ENCODE measurements at places on chromosomes 2 and 18.

GRCh38 chr18:24985586-24985985 is 366.4 kb downstream of the ZNF521 start:
- no peak for DNase-seq

GRCh38 chr2:42792583-42793333 is at the start of gene HAAO:
HAAO (minus strand) TSS chr2:42792583; CDS start chr2:42792536, 47 bp downstream.
- DNase-seq = no peak

DNA sequence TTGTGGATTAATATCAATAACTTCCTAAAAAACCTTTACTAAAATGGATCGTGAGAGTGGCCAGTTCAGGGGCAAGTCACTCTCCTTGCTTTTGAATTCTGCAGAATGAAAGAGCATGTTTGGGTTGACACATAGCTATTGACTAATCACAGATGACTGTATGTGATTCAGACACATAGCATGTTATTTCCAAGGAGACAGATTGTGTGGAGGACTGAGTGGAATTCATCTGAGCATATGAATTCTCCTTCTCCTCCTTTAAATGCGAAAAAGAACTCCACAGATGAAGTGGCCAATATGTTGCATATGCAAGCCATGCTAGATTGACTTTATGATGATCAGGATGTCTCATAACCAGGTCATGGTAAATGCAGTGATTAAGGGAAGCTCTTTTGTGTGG is 249.4 kb upstream of the FAM98A start:
- DNase-seq = no peak

DNA sequence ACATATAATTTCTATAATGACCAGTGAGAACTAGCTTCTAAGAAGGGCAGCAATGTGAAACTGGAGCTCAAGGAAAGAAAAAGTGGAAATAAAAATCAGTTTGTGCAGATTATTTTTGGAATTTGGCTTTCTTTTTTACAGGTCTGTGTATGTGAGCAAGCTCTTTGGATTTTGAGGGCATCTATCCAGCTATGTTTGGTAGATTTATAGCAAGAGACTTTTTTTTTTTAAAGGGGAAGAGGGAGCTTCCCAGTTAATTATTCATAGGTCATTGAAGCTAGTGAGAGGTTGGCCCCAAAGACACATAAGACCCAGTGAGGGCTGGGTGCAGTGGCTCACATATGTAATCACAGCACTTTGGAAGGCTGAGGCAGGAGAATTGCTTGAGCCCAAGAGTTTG is 24.0 kb upstream of the COLEC12 start:
- DNase-seq = no peak

GRCh38 chr2:24104906-24105305 is 18.2 kb downstream of the PFN4 start:
- no peak for DNase-seq

GRCh38 chr2:175887776-175888175 is 114.3 kb downstream of the LNPK start:
- DNase-seq = no peak

DNA sequence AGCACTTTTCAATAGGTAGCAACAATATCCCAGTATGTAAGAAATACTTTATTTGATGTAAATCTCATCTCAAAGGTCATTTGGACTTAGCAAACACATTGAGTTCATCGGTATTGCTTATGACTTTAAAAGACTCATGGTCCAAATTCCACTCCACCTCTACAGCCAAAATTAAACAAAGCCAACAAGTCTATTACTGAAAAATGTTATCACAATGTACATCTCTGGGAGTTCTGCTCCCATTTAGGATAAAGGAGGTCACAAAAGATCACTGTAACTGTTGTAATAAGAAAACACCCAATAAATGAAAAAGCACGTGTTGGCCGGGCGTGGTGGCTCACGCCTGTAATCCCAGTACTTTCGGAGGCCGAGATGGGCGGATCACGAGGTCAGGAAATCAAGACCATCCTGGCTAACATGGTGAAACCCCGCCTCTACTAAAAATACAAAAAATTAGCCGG is 50.0 kb downstream of the ESCO1 start:
- DNase-seq = no peak

DNA sequence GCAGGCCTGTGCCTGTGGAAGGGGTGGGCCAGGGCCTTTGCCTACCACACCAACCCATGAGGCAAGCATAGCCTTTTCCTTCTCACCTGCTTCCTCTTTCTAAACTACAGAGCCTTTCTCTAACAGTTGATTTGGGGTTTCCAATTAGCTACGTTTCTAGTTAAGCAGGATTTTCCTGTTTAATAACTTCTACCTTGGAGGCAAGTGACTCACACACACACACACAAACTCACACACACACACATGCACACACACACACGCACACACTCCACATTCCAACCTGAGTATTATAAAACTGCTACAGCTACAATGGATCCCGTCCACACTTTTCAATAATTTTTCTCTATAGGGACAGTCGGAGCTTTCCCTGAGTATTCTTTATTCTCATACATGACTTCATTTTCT is 84.9 kb downstream of the SOX11 start:
- DNase-seq = no peak

- DNase-seq = no peak
These were observed 566.4 kb upstream of the ID2 start for GRCh38 chr2:8115456-8115855.

DNA sequence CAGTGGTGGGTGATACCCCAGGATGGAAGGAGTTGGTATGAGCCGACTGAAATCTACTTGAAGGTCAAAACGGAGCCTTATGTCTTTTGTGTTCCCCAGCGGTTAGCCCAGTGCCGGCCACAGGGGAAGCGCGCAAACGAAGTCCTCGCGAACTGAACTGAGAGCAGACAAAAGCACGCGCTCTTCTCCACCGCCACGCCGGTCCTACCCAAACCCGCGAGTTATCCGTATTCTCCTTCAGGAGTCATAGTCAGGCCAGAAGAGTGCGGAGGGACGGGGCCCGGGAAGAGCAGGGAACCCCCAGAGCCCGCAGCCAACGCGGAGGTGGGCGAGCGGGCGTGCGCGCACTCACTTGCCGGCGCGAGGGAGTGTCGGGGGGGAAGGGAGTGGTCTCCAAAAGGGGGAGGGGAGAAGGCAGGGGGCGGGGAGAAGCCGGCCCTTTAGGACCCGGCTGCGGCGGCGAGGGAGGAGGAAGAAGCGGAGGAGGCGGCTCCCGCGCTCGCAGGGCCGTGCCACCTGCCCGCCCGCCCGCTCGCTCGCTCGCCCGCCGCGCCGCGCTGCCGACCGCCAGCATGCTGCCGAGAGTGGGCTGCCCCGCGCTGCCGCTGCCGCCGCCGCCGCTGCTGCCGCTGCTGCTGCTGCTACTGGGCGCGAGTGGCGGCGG is at the start of gene IGFBP2:
TSS of gene IGFBP2 (plus strand) at position 469 of the 664 bp plus-strand sequence. CDS start at position 573, 104 bp downstream.
- no peak for DNase-seq

DNA sequence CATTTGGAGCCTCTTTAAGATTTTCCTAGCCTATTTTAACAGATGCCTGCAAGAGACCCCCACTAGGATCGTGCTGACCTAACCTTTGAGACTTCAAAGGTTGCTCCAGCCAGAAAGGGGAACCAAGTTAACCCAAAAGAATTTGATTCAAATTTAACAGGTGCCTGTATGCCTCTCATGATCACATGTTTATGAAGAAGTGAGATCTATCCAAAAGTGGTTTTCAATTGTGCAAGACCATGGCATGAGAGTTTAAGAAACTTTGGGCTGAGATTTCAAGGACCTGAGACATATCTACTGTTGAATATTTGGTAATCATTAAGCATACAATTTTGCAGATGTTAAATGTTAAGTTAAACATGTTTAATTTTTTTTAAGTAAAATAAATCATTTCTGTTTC is 1.3 kb upstream of the RSAD2 start:
- DNase-seq = no peak

DNA sequence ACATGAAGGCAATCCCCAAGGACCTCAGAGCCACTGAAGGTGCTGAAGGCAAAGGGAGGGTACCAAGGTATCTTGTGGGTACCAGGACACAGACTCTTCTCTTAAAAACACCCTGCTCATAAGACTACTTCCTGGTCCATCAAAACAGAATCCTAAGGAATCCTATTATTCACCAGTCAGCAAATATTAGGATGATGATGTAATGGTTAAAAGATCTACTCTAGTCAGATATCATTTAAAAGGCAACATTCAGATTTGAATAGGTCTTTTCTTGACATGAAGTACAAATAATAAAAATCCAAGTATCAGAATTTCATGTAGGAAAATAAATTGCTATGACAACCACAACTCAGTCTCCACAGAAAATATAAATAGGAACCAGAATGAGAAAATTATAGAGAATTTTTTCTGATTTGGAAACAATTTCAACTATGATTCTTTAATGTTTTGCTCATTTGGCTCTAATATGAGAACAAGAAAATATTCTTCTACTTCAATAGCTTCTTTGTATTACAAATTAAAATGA is 77.8 kb upstream of the ZNF397 start:
- no peak for DNase-seq

DNA sequence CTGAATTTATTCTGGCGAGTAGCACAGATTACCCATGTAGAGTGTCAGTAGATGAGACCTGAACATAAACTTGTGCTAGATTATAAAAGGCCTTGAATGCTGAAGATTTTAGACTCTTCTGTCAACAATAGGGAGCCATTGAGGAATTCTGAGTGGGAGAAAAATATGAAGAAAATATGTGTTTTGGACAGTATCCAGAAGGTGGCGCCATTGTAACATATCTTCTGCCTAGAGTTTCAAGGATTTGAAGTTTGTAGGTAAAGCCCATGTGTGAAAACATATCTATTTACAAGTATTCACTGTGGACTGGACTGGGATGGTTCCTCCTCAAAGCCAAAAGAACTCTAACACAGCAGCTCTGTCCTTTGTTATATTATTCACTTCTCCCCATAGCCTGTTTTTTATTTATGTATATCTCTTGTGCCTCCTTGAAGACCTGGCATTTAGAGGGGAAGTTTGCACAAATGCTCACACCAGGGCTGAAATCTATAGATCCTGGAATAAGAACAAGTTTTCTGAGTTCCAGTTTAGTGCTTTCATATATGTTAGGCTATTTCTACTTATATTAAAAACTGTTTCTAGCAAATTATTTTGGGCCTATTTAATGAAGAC is 124.9 kb downstream of the RDH14 start:
- DNase-seq = no peak

- no peak for DNase-seq
These were observed 339.8 kb downstream of the CDH19 start for GRCh38 chr18:66264130-66264529.

- no peak for DNase-seq
These were observed 287.9 kb upstream of the HNMT start for GRCh38 chr2:137676346-137676745.

- DNase-seq = no peak
These were observed 218.2 kb downstream of the ZBTB7C start for GRCh38 chr18:48190994-48191393.

DNA sequence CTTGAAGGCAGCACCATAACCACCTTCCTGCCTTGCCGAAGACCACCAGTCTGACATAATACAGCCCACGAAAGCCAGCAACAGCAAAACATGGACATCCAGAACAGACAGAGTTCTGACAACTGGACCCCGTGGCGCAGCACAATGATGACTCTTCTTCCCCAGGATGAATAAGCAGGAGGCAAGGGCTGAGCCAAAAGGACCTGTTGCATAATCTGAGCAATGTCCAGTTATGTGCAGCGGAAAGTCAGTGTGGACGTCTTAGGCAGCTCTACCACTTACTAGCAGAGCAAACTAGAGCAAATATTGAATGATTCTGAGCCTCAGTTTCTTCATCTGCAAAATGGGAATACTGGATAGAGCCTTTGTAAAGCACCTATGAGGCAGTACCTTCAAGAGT is 225.1 kb downstream of the ZBTB7C start:
- DNase-seq = no peak

DNA sequence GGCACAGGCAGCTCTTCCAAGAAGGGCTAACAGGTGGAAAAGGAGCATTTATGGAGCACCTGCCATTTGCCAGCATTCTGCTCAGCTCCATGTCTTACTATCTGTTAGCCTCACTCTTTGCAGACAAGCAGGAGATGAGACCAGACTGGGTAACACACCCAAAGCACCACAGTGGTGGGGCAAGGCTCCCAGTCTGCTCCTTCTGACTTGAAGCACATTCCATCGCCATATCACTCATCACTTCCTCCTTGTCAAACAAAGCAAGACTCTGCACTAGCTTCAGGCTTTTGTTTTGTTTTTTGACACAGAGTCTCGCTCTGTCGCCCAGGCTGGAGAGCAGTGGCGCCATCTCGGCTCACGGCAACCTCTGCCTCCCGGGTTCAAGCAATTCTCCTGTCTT is 182.8 kb downstream of the MGAT5 start:
- no peak for DNase-seq

GRCh38 chr2:237294460-237294859 is 119.5 kb downstream of the COL6A3 start:
- no peak for DNase-seq

GRCh38 chr2:26652361-26653041 is 11.3 kb upstream of the CIB4 start:
- no peak for DNase-seq

GRCh38 chr18:32595832-32596231 is 125.2 kb upstream of the GAREM1 start:
- DNase-seq = no peak

- no peak for DNase-seq
These were observed 179.0 kb upstream of the HAAO start for GRCh38 chr2:42971381-42971780.

- no peak for DNase-seq
These were observed 59.5 kb upstream of the YWHAQ start for GRCh38 chr2:9690252-9690651.

DNA sequence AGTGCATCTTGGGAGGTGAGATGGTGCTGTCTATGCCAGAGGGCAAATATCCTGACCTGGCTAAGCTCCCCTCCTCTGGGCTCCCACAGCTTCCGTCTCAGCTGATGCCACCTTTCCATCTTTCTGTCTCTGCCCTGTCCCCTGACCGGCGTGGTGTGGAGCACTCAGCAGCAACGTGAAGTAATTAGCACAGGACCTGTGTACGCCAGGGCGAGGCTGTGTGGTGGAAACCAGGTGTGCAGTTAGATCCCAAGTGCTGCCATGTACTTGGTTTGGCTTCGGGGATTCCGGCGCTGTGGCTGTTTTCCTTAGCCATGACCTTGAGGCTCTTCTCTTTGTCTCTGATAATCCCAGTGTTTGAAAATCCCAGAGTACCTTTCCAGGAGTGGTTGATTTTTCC is 36.5 kb downstream of the COA5 start:
- no peak for DNase-seq

GRCh38 chr18:11955239-11956029 is 25.9 kb upstream of the IMPA2 start:
- DNase-seq = peak; percentile 57

GRCh38 chr2:159317392-159318088 is 31.0 kb upstream of the WDSUB1 start:
- no peak for DNase-seq

- DNase-seq = no peak
These were observed 112.6 kb downstream of the GAREM1 start for GRCh38 chr18:32358075-32358474.

All from putamen (tissue), 1 donor.